NT2/D1 (cell line): ENCODE measurements at places on chromosomes 13 and 19.

GRCh38 chr19:2475018-2475701 is 767 bp upstream of the GADD45B start:
- no peak for DNase-seq

GRCh38 chr19:49775742-49776370 is 9.1 kb downstream of the AP2A1 start:
- DNase-seq: no peak

DNA sequence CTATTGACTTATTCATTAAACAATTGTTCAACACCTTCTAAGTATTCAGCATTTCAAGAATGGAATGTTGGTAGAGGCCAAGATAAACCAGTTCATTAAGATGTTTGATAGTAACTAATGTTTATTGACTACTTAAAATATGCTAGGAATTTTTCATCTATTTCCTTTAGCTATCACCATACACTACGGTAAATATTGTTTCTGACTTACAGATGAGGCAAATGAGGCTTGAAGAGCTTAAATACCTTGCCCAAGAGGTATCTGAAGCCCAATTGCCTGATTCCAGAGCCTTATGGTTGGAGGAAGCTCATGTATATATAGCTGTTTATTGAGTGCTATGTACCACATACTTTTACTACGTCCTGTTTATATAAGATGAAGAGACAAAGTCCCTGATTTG is 286.2 kb downstream of the NDFIP2 start:
- DNase-seq: no peak

DNA sequence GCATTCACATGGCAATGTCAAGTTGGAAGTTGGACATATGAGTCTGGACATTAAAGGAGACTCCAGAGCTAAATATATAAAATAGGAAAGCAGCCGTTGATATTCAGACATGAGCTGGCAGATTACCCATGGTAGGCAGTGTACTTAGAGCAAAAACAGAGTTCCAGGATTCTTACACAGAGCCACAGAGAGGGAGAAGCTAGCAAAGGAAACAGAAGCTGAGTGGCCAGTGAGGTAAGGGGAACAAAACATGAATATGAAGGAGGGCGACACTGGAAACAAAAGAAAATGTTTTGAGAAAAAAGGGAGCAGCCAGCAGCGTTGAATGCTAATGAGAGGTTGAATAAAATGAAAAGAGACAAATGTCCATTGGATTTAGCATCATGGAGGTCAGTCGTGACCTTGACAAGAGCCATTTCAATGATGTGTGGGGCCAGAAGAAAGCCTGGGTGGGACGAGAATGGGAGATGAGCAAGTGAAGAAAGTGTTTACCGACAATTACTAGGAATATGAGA is 198.4 kb downstream of the POU4F1 start:
- DNase-seq: no peak
